NCI-H1048 (cell line): ENCODE measurements at places on chromosomes 1 and 21.
A peak's percentile ranks its signal among the peaks of the same experiment; 100 is the strongest.

DNA sequence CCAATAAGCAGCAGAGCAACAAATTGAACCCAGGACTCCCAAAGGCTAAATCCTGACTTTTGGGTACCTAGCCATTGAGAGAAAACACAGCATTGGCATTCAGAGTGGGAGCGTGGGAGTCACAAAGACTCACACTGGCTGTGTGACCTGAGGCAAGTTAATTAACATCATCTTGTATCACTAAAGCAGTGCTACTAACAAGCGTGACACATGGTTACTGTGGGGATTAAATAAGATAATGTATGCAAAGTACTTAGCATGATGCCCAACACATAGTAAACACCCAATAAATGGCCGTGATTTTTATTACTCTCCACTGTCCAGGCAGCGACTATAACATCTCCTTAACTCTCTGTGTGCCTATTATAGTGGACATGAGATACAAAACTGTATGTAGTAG is 73.3 kb downstream of the CD34 start:
- no peak for DNase-seq

DNA sequence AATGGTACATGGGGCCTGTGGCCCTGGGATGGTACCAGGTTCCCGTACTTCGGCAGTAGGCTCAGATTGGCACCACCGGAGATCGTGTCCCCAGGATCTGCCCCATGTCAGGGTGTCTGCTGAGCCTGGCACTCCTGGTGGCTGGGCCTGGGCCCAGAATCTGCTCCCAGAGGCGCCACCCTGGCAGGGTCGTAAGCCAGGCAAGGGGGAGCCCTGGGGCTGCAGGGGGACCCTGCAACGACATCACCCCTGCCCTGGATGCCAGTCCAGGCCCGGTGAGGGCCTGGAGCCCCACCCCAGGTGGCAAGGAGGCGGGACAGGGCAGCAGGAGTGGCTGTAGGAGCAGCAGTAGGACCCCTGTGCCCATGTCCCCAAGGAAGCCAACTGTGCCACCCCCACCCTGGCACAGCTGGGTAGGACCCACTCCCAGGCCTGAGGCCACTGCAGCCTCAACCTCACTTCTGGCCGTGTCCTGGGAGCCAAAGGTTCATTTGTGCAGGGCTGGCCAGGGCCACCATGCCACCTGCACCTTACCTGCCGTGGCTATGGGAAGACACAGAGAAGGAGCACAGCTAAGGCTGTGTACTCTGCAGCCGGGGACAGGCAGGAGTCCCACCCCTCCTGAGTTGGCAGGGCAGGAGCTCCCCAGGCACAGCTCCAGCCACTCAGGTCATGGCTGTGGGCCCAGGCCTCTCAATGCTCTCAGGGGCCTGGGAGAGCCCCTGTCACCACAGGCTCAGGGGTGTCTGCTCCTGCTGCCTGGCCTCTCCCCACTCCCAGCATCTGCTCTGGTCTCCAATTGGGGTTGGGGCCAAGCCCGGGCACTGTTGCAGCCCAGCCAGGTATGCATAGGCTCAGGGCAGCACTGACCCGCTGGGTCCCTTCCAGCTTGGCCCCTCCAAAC is 141.7 kb downstream of the EIF4G3 start:
- no peak for DNase-seq

DNA sequence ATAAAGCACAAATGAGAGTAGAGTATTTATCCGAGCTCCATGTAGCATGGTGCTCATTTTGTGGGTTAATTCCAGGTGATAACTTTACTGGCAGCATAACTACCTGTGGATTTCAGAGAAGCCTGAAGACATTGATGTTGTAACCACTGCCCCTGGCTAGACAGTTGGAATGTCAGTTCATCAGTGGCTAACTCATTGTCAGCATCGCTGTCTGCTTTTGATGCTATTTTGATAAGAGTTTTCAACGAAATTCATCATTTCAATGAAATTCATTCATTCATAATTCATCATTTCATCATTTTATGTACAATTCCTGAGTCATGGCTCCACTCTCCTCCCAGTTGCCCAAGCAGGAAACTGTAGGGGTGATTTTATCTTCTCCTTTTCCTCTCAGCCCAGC is 34.4 kb downstream of the HSD3B1 start:
- no peak for DNase-seq

DNA sequence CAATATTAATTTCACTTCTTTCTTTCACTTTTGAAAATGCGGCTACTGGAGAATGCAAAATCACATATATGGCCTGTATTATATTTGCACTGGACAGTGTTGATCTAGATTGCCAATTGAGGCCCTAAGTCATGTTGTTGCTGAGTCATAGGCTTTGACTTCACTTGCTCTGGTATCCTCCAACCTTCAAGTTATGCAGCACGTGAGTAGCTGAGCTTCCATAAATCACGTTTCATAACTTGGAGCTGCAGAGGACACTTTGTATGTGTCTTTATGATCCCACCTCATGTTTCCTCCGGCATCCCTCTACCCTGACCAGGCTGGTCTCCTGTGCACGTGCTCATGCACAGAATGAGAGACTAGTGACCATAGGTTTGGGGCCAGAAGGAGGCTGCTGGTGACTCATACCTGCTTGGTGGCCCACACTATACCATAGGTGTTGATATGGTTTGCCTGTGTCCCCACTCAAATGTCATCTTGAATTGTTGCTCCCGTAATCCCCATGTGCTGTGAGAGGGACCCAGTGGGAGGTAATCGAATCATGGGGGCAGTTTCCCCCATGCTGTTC is 103.0 kb upstream of the TSPAN2 start:
- DNase-seq = no peak

DNA sequence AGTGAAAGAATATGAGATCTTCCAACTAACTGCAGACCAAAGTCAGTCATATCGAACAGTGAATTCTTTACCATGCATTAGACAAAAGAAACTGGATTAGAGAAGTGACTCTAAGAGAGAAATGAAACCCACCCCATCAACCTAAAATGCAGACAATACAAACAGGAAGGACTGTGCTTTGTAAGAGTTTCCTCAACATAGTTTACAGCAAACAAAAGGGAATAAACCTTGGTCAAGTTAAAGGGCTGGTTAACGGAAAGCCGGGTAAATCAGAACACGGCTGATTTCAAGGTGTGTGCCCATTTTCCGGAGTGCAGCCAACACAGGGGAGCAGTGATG is 39.2 kb downstream of the SIPA1L2 start:
- no peak for DNase-seq

- no peak for DNase-seq
These were observed 2.0 kb downstream of the CAPN9 start for GRCh38 chr1:230749150-230749549.

GRCh38 chr1:16127676-16128337 is 28.1 kb downstream of the EPHA2 start:
- no peak for DNase-seq

DNA sequence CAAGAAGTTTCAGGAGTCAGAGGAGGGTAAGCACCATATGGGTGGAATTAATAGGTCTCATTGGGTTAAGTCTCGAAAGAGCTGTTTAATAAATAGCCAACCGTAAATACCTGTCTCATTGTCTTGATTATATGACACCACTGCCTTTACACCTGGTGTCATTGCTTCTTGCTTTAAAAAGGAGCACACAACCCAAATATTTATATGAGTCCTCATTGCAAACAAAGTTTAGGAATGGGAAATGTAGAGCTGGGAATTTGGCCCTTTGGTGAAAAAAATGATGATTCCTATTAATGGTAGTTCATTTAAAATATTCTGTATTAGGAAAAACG is 2.1 kb downstream of the BACH1 start:
- DNase-seq = no peak

GRCh38 chr1:151819976-151820623 is 11.5 kb downstream of the RORC start:
- DNase-seq = no peak

GRCh38 chr1:153490272-153491051 is 30.0 kb upstream of the S100A7 start:
- DNase-seq = no peak

DNA sequence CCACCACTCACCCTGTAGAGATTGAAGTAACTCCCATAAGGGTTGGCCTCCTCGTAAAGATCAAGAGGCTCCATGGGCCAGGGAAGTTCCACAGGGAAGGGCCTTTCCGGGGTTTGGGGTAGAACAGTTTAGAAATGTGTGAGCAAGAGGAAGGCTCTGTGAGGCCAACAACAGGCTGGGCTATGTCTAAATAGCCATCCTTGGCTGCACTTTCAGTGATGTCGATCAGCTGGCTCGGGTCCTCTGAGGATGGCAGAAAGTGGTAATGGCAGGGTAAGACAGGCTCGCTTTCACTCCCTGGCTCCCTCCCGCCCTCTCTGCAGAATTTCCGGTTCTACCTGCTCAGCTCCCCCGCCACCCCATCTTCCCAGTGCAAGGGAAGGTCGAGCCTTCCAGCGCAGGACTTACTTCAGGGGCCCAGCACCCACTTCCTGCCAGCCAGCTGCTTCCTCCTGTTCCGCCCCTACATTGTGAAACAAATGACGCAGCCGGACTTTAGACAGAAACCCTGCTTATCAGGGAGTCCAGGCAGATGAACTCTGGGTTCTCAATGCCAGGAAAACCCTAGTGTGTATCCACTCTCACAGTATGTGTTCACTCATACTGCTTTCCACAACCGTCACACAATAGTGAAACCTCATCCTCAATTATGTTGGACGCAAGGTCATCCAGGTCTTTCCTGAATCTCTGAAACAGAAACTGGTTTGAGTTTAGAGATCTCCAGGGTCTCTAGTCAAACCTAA is 7.3 kb downstream of the F11R start:
- DNase-seq = no peak

GRCh38 chr1:41891199-41891896 is 27.4 kb downstream of the HIVEP3 start:
- no peak for DNase-seq

- DNase-seq = peak; percentile 72
These were observed 313.9 kb downstream of the BARHL2 start for GRCh38 chr1:90402893-90403849.

DNA sequence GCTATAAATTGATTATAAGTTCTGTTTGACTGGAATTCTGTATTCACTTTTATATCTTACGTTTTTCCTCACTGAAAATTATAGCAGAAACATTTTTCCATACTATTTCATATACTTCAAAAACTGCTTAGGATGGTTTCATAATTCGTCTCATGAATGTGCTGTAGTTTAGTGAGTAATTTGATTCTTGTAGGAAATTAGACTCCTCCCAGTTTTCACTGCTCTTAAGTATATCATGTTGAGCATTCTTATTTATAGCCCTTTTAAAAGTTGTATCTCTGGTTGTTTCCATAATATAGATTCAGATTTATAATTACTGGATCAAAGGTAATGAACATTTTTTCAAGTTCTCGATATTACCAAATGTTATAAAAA is 250.6 kb downstream of the FMN2 start:
- no peak for DNase-seq

DNA sequence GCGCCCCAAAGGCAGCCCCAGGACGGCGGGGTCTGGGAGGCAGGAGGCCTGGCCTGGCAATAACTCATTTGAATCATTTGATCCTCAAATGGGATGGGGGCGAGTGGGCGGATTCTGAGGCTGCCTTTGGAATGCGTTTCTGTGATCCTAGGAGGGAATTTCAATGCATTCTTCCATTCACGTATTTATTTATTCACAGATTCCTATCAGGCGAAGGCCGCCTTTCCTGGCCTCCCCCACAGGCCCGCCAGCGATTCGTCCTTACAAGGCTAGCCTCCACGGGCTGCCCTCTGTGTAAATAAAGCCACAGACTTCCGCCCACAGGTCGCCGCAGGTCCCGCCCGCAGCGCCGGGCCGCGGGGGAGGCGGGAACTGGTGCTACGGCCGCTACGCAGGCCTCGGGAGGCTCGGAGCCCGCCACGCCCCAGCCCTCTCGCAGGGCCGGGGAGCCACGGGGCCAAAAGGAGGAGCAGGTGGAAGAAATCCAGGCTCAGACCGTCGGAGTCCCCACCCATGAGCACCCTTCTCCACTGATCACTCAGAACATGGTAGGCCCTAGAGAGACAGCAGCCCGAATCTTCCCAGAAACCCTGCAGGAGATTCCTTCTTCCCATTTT is 31.3 kb upstream of the JUN start:
- DNase-seq = no peak

DNA sequence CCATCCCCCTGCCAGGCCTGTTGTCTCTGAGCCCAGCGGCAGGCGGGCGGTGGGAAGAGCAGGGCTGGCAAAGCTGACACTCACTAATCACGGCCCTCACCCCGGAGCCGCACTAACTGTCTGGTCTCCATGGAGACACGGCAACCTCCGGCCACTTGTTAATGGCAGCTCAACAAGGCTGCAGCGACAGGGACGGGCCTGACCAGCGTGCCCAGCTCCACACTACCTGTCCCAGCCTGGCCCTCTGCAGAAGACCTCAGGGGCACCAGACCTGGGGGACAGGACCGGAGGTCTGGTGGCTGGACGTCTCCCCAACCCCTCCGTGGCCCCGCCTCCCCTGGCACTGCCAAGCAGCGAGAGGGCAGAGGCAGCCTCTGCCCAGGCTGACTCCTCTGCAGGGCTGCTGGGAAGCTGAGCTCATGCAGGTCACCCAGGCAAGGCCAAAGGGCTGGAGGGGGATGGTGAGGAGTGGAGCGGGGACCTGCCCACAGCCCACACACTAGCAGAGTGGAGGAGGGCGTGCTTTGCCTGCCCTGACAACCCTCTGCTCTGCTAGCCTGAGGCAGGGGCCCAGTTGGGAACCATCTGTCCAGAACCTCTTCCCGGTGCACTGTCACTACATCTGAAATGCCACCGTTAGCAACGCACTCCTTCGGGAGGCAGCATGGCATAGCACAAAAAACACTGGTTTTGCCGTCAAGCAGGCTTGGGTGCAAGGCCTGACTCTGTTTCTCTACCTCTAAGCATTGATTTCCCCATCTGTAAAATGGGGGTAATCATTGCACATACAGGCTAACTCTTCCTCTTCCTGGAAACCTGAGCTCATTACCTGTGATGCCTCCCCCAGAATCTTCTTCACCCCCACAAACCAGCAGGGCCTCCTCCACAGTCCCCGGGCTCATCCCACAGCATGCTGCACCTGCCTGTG is 29.6 kb upstream of the WASF2 start:
- DNase-seq = no peak

GRCh38 chr1:34066981-34067603 is 97.9 kb downstream of the CSMD2 start:
- no peak for DNase-seq

DNA sequence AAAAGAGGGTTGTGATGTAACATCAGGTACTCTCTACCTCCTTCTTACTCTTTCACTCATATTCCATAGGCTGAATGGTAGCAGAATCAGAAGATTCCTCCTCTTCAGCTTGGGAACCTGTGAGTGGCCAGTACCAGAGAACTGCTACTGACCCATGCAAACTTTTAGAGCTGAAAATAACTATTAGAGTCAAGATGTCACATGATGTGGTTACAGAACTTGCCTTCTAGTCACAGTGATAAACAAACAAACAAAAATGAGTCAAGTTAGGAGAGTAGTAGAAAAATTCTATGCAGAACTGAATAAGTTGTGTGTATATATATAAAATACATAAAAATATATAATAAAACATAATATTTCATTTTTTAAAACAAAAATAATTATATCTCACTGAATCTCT is 47.6 kb upstream of the RGS1 start:
- DNase-seq = no peak

- no peak for DNase-seq
These were observed 1527.3 kb upstream of the TPTE start for GRCh38 chr21:8993943-8994639.
